ENCODE measurements at places on chromosomes 1 and 21.
A peak's percentile ranks its signal among the peaks of the same experiment; 100 is the strongest.

GRCh38 chr1:208118841-208119606 lies 125.2 kb downstream of the PLXNA2 start:
- peak; percentile 22 for DNase-seq

GRCh38 chr21:33750017-33750416 lies 107.7 kb downstream of the ITSN1 start:
- DNase-seq, result no peak

GRCh38 chr21:15174923-15175322 lies 110.1 kb upstream of the NRIP1 start:
- no peak for DNase-seq

DNA sequence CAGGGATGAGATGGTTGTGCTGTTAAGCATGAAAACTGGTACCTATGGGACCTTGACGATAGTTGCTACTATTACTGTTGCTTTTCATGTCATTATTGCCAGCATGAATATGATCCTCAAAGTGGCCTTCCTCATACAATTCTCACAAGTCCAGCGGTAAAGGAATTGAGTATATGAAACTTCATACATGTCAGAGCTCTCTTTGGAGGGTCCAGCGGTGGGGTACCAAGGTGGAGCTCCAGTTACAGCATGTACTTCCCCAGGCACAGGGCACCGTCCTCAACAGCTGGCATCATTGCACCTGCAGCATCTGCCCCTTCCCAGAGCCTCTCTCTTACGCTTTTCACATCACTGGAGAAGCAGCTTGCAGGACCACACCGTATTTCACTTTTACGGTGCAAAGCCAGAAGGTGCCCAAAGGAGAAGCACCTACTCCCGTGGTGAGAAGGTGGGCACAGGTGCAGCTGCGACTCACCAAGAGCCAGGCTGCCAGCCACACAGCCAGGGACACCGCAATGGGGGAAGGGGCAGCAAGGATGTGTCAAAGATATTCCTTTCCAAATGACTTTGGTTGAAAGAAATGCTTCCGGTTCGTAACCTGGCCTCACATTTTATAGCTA lies 166.4 kb upstream of the IRF2BP2 start:
- DNase-seq, result peak; percentile 19

DNA sequence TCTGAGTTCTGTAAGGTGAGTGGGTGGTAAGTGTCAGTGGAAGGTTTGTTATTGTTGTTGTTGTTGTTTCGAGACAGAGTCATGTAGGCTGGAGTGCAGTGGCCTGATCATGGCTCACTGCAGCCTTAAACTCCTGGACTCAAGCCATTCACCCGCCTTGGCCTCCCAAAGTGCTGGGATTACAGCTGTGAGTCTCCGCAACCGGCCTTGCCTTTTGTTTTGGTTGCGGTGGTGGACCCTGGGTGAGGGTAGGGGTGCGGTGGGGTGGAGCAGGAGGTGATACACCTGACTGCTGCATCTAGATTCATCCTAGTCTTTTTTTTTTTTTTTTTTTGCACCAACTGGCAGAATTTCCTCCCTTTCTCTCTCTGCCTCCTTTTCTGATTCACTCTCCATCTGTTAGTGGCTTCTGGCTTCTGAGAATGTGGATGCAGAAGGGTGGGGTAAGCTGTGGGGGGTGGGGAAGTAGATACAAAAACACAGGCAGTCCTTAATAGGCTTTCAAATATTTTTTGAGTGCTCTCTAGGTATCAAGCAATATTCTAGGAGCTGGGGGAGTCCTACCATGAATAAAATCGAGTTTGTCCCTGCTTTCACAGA lies 4.6 kb upstream of the GMEB1 start:
- DNase-seq, result no peak

DNA sequence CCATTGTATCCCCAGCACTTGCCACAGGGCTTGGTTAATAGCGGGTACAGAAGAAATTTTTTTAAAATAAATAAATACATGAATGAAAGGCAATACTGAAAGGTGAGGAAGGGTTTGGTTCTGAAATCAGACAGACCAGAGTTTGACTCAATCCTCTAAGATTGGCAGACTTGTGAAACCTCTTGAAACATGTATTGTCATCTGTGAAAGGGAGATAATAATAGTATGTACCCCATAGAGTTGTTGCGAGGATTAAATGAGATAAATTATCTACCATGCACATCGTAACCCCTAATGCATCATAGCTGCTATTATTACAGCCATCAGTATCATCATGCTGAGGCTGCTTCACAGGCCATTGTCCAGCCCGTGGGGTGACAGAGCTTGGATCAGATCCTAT lies 41.4 kb downstream of the S1PR1 start:
- DNase-seq, result no peak

- no peak for DNase-seq
Measured at GRCh38 chr1:227756172-227756959, 21.1 kb downstream of the SNAP47 start.

- DNase-seq, result no peak
Measured at GRCh38 chr1:72837781-72838180, 555.4 kb upstream of the NEGR1 start.
